PC-9 (cell line): ENCODE measurements at places on chromosomes 12 and 14. TPM values are rescaled to one million over a fixed set of nuclear protein-coding genes. Genes with fewer than 3 reads are reported as not detected.

- peaks cover 37% of the 10 kb centered on the region for H3K4me1 ChIP-seq
- no peak overlapping the region for H3K4me3 ChIP-seq
- H3K36me3 ChIP-seq = no peaks in the 10 kb centered on the region
- H3K27me3 ChIP-seq = no peaks in the 10 kb centered on the region
- peak; percentile 89 for DNase-seq
- H3K27ac ChIP-seq = peak overlapping the region; percentile 74
Measured at GRCh38 chr14:61615743-61616523, 79.4 kb upstream of the HIF1A start.

GRCh38 chr12:122031342-122032216 lies 9.9 kb downstream of the BCL7A start:
- H3K36me3 ChIP-seq = no peaks in the 10 kb centered on the region
- no peaks in the 10 kb centered on the region for H3K27me3 ChIP-seq
- H3K27ac ChIP-seq = no peak overlapping the region
- no peak overlapping the region for H3K4me3 ChIP-seq
- peaks cover 20% of the 10 kb centered on the region for H3K4me1 ChIP-seq

The FLRT2 gene
- total RNA-seq = 2.1 and 2.2 TPM in 2 replicates

The NFE2 gene
- total RNA-seq = 1.5 and 1.7 TPM in 2 replicates
